Ovary (tissue), 10 donors: ENCODE measurements at places on chromosomes 12 and 14.

DNA sequence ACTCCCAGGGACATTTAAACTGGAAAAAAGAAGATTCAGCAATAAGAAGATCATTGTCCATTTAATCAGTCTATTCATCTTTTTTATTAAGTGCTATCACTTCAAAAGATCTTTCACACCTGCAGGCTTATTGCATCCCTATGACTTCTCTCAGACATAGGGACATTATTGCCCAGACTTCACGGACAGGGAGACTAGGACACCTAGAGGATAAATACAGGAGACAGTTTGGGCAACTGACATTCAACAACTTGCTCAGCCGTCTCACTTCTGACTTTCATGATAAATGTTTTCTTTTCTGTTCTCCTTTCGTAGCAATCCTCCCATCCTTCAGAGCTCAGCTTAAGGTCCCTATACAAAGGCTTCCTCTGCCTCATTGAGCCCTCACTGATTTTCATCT is 84.3 kb downstream of the TMEM30B start:
- H3K4me3 ChIP-seq: no peak overlapping the region
- no peaks in the 10 kb centered on the region for H3K36me3 ChIP-seq
- DNase-seq: no peak
- no peak overlapping the region for H3K27ac ChIP-seq

GRCh38 chr12:25868193-25868592 is 90.3 kb upstream of the RASSF8 start:
- H3K36me3 ChIP-seq: no peaks in the 10 kb centered on the region
- H3K27me3 ChIP-seq: no peaks in the 10 kb centered on the region
- no peak overlapping the region for H3K27ac ChIP-seq
- no peak overlapping the region for H3K4me3 ChIP-seq

- peak; percentile 97 for DNase-seq
- H3K27me3 ChIP-seq: no peaks in the 10 kb centered on the region
- no peak overlapping the region for H3K4me3 ChIP-seq
These were observed 26.0 kb upstream of the PTGR2 start for GRCh38 chr14:73825551-73826188.

DNA sequence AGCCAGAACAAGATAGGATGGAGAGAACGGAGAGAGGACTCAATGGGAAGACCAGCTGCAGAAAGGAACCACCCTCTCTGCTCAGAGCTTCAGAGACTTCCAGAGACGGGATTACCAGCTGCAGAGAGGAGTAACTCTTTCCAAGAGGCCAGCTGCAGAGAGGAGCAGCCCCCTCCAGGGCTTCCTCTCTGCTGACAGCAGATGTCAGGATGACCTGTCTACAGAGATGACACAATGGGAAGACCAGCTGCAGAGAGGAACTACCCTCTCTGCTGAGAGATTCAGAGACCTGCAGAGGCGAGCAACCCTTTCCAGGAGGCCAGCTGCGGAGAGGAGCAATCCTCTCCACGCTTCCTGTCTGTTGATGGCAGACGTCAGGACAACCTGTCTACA is 61.8 kb downstream of the KLRG1 start:
- H3K27ac ChIP-seq: no peak overlapping the region
- no peak for DNase-seq
- no peaks in the 10 kb centered on the region for H3K4me1 ChIP-seq
- H3K36me3 ChIP-seq: no peaks in the 10 kb centered on the region

- no peak for DNase-seq
- no peaks in the 10 kb centered on the region for H3K27me3 ChIP-seq
- no peaks in the 10 kb centered on the region for H3K36me3 ChIP-seq
- H3K27ac ChIP-seq: no peak overlapping the region
- no peak overlapping the region for H3K4me3 ChIP-seq
These were observed 32.3 kb downstream of the BEST3 start for GRCh38 chr12:69666798-69667197.

DNA sequence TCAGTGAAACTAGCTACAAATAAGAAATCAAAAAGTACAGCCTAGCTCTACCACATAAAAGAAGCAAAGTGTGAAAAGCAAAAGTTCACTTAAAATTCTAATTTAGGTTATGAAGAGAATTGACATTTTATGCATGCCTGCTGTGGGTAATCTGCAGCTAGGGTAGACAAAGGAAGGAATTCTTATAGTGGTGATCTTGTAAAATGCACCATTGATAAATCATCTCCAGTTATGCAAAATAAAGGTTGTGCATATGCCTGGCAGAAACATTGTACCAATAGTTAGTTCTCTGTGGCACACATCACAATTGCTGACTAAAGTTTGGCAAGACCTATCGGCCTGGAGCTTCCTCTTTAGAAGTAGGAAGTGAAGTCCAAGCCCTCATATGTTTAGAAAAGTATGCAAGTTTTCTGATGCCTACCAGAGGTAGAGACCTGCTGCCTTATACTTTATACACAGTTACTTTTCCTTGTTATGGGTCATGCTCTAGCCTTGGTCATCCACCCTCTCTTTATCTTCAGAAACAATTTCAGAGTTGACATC is 78.3 kb downstream of the TSHR start:
- H3K27me3 ChIP-seq: no peaks in the 10 kb centered on the region
- no peaks in the 10 kb centered on the region for H3K36me3 ChIP-seq
- DNase-seq: no peak
- H3K27ac ChIP-seq: no peak overlapping the region

DNA sequence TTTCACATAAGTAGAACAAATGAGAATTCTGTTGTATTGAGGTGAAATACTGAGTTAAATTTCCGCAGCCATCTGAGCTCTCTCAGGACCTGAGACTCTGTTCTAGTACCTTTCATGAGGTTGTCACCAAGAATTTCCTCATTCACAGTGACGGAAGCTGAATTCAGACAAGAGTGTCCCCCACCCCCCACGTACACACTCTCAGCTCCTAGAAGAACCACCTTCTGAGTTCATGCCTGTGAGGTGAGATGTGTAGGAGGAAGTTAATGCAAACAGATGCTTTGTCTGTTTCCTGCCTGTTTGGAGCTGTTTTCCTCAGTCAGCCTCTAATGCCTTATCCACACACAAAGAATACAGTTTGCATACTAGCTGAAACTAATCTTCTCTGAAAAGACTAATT is 18.2 kb downstream of the BICDL1 start:
- DNase-seq: no peak
- H3K27ac ChIP-seq: no peak overlapping the region
- no peak overlapping the region for H3K4me3 ChIP-seq
- no peaks in the 10 kb centered on the region for H3K4me1 ChIP-seq

- no peak for DNase-seq
- H3K4me1 ChIP-seq: no peaks in the 10 kb centered on the region
- no peaks in the 10 kb centered on the region for H3K27me3 ChIP-seq
- H3K36me3 ChIP-seq: no peaks in the 10 kb centered on the region
- no peak overlapping the region for H3K4me3 ChIP-seq
These were observed 38.7 kb downstream of the ARID2 start for GRCh38 chr12:45768194-45768593.
